RPMI7951 (cell line): ENCODE measurements at places on chromosomes 4 and X. TPM values are rescaled to one million over a fixed set of nuclear protein-coding genes. Genes with fewer than 3 reads are reported as not detected.
A peak's percentile ranks its signal among the peaks of the same experiment; 100 is the strongest.

IDS gene
- total RNA-seq, result 37.1 and 38.1 TPM in 2 replicates

SPACA5 gene
- total RNA-seq, result 0.78 TPM in 1 of 2 replicates, not detected in the other

CCSER1 gene
- not detected in 2 replicates for total RNA-seq

ATP10D gene
- 14.8 and 16.9 TPM in 2 replicates for total RNA-seq

PTTG2 gene
- total RNA-seq, result not detected in 2 replicates

MAGEB10 gene
- not detected in 2 replicates for total RNA-seq

LANCL3 gene
- total RNA-seq, result 0.72 and 1.1 TPM in 2 replicates

WDR45 gene
- 65.5 and 76.1 TPM in 2 replicates for total RNA-seq

SLITRK4 gene
- total RNA-seq, result not detected in 2 replicates

CLGN gene
- 1.3 TPM in 1 of 2 replicates, not detected in the other for total RNA-seq

HS3ST1 gene
- total RNA-seq, result under 0.01 TPM in 1 of 2 replicates, not detected in the other

DRD5 gene
- total RNA-seq, result not detected in 2 replicates

PRDM5 gene
- total RNA-seq, result 10.8 and 11.4 TPM in 2 replicates

DNA sequence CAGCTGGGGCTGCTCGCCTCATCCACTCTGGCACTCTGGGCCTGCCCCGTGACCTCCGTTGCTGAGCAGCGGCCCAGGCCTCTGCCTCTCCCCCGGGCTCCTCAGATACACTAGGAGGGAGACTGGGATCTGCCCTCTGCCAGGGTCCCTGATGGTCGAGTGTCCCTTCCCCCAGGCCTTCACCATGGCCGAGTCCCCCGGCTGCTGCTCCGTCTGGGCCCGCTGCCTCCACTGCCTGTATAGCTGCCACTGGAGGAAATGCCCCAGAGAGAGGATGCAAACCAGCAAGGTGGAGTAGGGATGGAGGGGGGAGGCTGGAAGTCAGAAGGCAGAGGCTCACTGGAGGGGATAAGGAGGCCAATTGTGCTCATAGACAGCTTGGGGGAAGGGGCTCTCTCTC, 1.7 kb downstream of the GDPD2 start:
- DNase-seq, result no peak

GRCh38 chr4:17475481-17475880, 36.4 kb downstream of the QDPR start:
- DNase-seq, result no peak

DNA sequence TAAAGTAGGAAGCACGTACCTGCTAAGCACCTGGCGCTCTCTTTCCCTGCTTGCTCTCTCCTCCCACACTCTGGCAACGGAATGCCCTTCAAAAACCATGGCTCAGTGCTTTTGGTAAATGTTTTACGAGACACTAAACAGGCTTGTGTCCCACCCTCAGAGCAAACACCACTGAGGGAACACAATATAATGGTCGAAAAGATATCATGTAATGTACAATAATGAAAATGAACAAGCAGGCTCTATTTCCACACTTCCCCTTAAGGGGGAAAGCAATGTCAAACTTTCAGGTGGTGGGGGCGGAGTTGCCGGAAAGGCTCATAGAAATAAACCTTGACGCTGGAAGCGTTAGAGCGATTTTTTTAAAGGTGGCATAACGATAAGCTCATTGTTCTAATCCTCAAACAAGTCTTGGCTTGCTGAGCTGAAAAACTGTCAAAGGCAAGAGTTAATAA, 115.1 kb downstream of the RBM47 start:
- DNase-seq, result no peak

GRCh38 chr4:137641544-137641943, 109.2 kb upstream of the PCDH18 start:
- no peak for DNase-seq

DNA sequence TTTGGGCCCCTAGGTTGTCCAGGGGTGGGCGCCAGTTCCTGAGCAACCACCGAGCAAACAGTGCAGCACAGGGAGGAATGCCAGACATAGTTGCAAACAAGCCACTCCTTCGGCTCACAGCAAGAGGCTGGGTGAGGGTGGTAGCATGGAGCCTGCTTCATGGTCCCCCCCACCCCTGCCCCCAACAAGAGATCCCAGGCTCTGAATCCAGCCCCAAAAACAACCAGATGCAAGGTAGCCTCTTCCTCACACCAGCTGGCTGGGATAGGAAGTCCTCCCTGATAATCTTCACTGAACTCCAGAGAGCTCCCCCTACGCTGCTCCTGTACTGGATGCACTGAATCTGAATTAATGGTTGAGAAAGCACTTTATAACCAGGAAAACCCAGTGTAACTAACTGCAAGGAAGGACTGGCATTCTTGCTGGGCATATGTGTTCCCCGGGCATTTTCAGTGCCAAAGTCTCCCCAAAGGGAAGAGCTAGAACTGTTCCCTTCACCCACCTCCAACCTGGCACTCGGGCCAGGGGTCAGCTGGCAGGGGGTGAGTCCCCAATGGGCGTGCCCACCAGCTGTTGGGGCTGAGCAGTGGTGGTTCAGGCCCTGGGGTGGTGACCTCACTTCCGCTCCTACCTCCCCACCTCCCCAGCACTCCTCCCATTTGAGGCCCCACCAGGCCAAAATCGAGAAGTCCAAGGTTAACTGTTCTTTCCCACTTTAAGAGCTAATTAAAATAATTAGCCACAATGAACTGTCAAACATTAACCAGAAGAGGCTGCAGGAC, 1.5 kb downstream of the ELF4 start:
- DNase-seq, result peak; percentile 44

DNA sequence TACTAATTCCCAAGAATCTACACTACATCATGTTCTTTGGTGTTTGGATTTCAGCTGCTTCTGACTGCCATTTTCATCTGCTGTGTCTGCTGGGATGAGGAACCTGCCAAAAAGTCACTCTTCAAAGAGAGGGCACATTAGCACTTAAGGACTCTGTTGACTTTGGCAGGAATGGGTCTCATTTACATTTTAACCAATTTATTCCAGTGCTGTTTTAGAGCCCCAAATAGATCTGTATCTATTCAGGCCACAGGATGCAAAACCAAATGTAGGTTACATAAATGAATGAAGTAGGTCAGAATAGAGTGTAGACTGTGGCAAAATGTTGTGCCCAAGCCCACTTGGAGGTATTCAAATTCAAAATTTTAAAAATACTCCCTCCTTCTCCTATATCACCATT, 14.4 kb downstream of the TXK start:
- DNase-seq, result no peak

- DNase-seq, result no peak
These were observed 753.6 kb downstream of the RAPGEF2 start for GRCh38 chr4:159856451-159856850.

GRCh38 chr4:41365681-41366080, 109.0 kb downstream of the UCHL1 start:
- no peak for DNase-seq

DNA sequence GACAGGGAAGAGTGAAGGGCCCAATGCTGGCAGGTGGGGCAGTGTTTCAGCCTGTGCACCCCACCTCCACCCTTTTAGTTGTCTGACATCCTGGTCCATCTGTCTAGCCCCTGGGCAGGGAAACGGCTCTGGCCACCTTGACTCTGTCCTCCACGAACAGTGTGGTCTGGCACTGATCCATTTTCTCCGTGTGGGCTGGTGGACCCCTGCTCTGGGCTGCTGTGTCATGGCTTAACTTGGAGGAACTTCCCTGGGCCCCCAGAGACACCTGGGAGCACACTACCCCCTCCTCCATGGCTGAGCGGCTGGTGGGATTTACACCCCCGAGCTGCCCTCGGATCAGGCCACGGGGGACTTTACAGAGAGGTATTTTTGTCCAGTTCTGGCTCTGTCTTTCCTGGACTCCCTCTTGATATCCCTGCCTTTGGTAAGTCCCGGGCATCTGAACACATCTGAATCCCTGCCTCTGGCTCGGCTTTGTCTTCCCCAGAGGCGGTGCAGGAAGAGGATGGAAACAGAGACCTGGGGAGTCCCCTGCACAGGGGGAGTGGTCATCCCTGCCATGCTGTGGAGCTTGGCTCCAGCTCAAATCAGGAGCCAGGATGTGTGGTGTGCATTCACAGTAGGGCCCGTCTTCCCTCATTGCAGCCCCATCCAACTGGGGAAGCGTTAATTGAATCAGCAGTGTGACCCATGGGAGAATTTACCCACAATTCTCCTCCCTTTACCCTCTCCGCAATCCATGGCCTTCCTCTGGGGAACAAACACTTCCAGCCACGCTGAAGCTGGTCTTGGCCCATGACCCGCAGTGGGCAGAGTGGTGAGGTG, 6.3 kb upstream of the NKX1-1 start:
- DNase-seq, result no peak

- DNase-seq, result no peak
These were observed 4.4 kb downstream of the MXD4 start for GRCh38 chr4:2257361-2258081.

DNA sequence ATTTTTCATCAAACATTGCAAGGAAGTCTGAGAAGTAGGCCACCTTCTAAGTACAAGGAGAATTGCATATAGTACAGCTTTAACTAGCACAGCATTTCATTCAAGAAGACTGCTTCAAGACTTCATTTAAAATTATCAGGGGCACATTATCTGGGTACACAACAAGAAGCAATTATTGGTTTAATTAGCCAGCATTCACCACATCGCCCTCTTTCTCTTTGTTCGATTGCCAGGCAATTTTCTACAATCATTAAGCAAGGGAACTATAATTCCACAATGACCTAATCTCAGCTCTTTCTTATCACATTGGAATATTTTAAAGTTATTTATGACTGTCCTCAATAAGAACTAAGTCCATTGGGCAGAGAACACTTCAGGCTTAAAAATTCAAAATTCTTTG, 1347.1 kb upstream of the PABPC4L start:
- DNase-seq, result no peak

GRCh38 chr4:77193511-77194102, 36.6 kb downstream of the CCNG2 start:
- no peak for DNase-seq

DNA sequence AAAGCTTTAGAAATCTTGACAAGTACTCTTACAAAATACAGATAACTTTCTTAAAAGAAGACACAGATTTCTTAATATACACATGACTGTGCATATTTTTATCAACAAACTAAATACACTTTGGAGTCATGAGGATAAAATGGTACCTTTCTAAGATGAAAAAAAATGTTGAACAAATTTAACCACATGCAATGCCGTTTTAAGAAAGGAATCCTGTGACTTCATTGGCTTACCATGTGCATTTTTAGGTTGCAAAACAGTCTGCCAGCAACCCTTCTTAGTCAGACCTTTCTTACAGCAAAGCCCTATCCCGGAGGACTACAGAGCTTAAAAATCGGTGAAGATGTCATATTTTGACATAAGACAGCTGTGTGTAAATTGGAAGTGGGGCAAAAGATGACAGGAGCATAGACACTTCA, 51.7 kb downstream of the GASK1B start:
- peak; percentile 59 for DNase-seq

DNA sequence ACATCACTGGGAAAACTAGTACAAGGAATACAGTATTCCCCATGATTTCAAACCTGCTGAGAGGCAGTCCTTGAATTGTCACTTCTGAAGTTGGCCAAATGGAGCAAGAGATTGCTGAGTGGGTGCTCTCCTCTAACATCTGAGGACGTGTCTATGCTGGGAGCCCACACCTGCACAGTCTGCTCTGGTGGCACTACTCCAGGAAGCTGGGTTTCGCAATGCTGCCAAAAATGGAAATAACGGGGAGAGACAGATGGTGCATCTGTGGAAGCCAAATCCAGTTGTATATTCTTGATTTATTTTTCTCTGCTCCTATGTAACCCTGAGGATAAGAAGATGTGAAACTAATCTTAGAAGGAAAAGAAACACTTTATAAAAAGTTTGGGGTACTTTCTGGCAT, 240.1 kb upstream of the CTSO start:
- peak; percentile 27 for DNase-seq

- DNase-seq, result no peak
These were observed 279.9 kb downstream of the PPP3CA start for GRCh38 chr4:101067383-101067782.

- DNase-seq, result peak; percentile 74
These were observed 167.5 kb downstream of the PRKX start for GRCh38 chrX:3545901-3546300.

DNA sequence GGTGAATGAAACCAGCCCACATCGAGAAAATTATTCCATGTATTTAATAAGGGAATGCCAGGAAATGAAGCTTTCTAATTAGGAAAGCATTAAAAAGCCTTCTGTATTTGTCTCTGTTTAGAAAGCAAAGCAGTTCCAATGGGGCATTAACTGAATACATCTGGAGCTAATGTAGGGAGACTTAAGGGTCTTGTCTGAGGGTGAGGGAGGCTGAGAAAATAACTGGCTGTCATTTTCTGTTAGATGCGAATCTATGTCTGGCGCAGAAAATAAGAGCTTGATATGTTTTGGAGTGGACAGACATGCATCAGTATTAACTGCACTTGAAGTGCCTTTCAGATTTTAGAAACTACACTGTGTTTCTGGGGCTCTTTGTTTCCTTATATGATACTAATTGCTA, 111.3 kb downstream of the KLHL8 start:
- DNase-seq, result no peak

DNA sequence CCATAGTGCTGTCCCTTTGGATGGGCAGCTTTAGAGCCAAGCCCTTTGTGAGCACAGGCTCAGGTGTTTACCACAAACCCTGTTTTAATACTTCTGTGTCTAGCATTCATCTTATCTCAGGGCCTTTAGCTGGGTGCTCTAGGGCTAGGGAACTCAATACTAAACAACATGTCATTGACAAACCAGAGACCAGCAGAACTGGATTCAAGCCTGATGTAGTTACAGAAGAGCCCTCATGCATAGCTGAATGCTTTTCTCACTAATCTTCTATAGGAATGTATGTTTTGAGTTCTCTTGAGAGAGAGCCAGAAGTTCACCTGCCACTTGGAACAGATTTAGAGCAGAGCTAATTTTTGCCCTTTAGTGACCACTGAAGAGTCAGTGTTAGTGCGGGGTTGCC, 142.6 kb downstream of the DCK start:
- DNase-seq, result no peak

DNA sequence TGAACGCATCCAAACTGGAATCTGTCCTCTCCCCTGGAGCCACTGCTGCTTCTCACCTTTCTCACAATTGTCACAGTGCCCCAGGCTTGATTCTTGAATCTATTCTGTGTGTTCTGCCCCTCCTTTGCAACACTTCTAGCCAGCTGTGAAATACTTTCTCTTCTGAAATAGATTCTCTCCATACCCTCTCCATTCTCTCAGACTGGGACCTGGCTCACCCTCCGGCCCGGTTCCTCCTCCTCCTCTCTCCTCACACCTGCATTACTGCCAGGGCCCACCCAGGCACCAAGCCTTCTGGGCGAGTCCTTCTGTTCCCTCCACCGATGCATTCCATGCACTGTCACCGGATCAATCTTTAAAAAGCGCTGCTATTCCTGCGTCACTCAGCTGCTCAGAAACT, 336.1 kb downstream of the UNC5C start:
- DNase-seq, result no peak

GRCh38 chr4:5014007-5014682, 5.1 kb downstream of the CYTL1 start:
- no peak for DNase-seq

- no peak for DNase-seq
These were observed 3.8 kb downstream of the MAGEB17 start for GRCh38 chrX:16171039-16171438.
